Effector CD8-positive, alpha-beta T cell (primary cell): ENCODE measurements at places on chromosomes 6 and 20.

- DNase-seq = no peak
These were observed 396.0 kb upstream of the BTBD3 start for GRCh38 chr20:11521476-11522365.

DNA sequence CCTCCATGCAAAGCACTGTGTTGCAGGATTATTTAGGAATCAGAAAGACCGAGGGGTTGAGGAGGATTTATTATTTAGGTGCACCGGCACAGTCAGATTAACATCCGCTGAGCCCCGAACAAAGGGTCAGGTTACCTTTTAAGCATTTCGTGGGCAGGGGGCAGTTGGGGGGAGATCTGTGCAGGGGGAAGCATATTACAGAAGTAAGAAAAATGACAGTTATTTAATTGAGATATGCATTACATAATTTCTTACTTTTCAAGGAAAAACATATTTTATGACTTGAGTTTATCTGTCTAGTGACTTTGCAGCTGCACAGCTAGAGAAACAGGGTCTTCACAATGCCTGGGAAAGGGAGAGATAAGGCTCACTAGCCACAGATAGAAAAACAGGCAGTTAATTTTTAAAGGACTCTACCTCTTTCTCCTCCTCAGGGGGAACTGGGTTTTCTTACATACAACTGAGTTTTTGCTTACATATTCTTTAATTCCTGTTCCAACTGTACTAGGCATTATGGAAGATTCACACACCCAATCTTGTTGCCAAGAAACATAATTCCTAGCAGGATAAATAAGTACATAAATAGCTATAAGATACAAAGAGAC is 1.7 kb upstream of the HINT3 start:
- DNase-seq = no peak

- no peak for DNase-seq
These were observed 10.8 kb upstream of the ANKRD60 start for GRCh38 chr20:58239216-58239615.

DNA sequence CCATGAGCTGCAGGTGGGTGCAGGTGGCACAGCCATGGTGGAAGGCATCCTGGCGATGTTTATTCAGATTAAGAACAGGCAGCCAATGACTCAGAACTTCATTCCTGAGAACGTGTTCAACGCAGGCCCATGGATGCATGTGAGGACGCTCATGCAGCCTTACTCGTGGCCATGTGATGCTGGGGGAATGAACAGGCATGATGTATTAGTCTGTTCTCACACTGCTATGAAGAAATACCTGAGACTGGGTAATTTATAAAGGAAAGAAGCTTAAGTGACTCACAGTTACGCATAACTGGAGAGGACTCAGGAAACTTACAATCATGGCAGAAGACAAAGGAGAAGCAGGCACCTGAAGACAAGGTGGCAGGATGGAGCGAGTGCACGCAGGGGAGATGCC is 146.6 kb downstream of the RNASET2 start:
- DNase-seq = no peak

GRCh38 chr20:56808732-56809131 is 179.6 kb downstream of the TFAP2C start:
- no peak for DNase-seq
